Type B pancreatic cell (in vitro differentiated cells): ENCODE measurements at places on chromosomes 2 and 18. TPM values are rescaled to one million over a fixed set of nuclear protein-coding genes. Genes with fewer than 3 reads are reported as not detected.

- peak overlapping the region; percentile 54 for H3K27ac ChIP-seq
- H3K27me3 ChIP-seq: peaks cover 8% of the 10 kb centered on the region
- H3K4me3 ChIP-seq: no peak overlapping the region
- DNase-seq: no peak
- H3K4me1 ChIP-seq: peaks cover 31% of the 10 kb centered on the region
Observed at GRCh38 chr18:58455314-58456188, 173.3 kb downstream of the ALPK2 start.

DNA sequence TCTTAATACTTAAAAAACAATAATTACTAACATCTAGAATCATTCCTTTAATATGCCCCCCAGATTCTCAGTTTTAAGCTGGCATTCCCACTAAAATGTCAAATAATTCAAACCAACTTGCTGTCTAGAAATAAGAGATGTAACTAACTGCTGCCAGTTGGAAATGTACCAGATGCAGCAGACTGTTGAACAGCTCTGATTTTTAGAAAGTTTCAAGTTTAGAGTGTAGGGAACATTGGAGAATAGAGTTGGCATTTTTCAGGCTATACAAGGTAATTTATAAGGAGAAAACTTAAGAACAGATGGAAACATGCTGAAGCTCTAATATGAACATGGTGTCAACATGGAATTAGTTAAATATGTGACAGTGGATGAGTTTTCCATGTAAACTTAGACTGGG lies 101.4 kb downstream of the PTRHD1 start:
- H3K36me3 ChIP-seq: peaks cover 21% of the 10 kb centered on the region
- H3K4me1 ChIP-seq: no peaks in the 10 kb centered on the region
- H3K27ac ChIP-seq: no peak overlapping the region
- no peaks in the 10 kb centered on the region for H3K27me3 ChIP-seq

GRCh38 chr2:80302314-80303005 lies 2.1 kb downstream of the LRRTM1 start:
- H3K4me3 ChIP-seq: peak overlapping the region; percentile 91
- peaks cover 3% of the 10 kb centered on the region for H3K36me3 ChIP-seq
- peaks cover 10% of the 10 kb centered on the region for H3K4me1 ChIP-seq
- H3K27ac ChIP-seq: peak overlapping the region; percentile 48
- DNase-seq: no peak

The DNAJC5G gene
- not detected in 2 replicates for total RNA-seq

The LIPG gene
- total RNA-seq: 16.9 and 22.7 TPM in 2 replicates

The ECEL1 gene
- 7.8 and 9.6 TPM in 2 replicates for total RNA-seq

The SLC35G4 gene
- total RNA-seq: not detected in 2 replicates

The GPR35 gene
- 3.6 and 3.9 TPM in 2 replicates for total RNA-seq
